SHP77 treated with DMSO at 0.1 percent for 48 hours (cell line): ENCODE measurements at places on chromosomes 12 and 14.

- DNase-seq = no peak
These were observed 13.9 kb upstream of the TNFRSF1A start for GRCh38 chr12:6355491-6356373.

GRCh38 chr12:81021131-81021748 lies 56.6 kb upstream of the ACSS3 start:
- no peak for DNase-seq

GRCh38 chr14:87805315-87805723 lies 187.7 kb downstream of the GALC start:
- DNase-seq = no peak

- no peak for DNase-seq
These were observed 116.8 kb upstream of the PRICKLE1 start for GRCh38 chr12:42706321-42706720.

- no peak for DNase-seq
These were observed 49.5 kb upstream of the GNPNAT1 start for GRCh38 chr14:52840877-52841276.

GRCh38 chr12:99332936-99333591 lies 314.5 kb upstream of the GARIN6 start:
- no peak for DNase-seq

DNA sequence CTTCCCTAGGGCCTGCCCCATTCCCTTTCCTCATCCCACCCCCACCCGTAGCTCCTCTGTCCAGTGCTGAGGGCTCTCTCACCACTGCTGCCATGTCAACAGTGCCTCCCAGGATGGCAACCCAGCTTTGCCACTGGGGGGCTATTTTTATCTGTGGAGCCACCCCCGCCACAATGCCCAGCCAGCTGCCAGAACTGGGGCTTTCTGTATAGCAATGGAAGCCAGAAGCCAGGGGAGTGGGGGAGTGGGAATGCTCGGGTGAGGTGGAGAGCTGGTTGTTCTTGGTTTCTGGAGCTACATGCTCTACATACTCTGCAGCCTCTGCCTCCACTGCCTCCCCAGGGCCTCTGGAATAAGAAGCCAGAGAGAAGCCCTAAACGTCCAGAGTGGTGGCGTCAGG lies 8.9 kb downstream of the PDE1B start:
- no peak for DNase-seq

GRCh38 chr14:38207377-38207735 lies 348 bp upstream of the SSTR1 start:
- DNase-seq = no peak

DNA sequence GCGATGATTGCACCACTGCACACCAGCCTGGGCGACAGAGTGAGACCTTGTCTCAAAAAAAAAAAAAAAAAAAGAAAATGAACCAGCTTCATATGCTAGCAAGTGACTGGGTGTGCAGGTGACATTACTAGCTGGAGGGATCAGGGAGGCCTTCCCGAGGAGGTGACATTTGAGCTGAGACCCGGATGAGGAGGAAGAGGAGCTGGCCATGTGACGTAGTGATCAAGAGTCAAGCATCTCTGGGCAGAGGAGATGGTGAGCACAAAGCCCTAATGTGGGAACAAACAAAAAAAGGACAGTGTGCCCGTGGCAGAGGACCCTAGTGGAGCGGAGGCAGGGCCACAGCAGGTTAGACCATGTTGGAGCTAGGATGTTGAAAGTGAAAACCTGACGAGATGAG lies 3.5 kb upstream of the PTPN6 start:
- no peak for DNase-seq

- DNase-seq = no peak
These were observed 111.2 kb downstream of the LRIG3 start for GRCh38 chr12:58809064-58809607.

- DNase-seq = no peak
These were observed 37.0 kb downstream of the CIT start for GRCh38 chr12:119840168-119840567.

GRCh38 chr14:89607453-89607852 lies 190.4 kb upstream of the FOXN3 start:
- DNase-seq = no peak

- no peak for DNase-seq
These were observed 48.3 kb downstream of the STXBP6 start for GRCh38 chr14:25001601-25002000.

GRCh38 chr12:131132118-131132892 lies 178.6 kb downstream of the ADGRD1 start:
- no peak for DNase-seq

DNA sequence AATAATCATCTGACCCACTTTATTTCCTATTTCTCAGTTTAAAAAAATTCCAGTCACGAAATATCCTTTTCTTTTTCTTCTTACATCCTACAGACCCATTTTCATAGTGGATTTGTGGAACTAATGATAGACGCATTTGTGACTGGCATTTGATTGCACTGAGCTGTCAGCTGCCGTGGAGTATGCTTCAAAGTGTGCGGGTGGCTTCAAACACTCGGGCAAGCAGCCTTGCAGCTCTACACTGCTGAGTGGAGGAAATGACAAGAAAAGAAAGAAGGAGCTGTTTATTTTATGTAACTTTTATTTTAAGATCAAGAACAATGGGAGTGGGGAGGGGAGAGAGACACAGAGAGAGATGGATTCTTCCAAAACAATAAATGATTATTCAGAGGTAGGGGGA lies 112.8 kb upstream of the NAP1L1 start:
- DNase-seq = no peak

- DNase-seq = no peak
These were observed 176.3 kb upstream of the DIO2 start for GRCh38 chr14:80387563-80387981.

- DNase-seq = no peak
These were observed 687.5 kb upstream of the TMEM132C start for GRCh38 chr12:127579446-127579845.

DNA sequence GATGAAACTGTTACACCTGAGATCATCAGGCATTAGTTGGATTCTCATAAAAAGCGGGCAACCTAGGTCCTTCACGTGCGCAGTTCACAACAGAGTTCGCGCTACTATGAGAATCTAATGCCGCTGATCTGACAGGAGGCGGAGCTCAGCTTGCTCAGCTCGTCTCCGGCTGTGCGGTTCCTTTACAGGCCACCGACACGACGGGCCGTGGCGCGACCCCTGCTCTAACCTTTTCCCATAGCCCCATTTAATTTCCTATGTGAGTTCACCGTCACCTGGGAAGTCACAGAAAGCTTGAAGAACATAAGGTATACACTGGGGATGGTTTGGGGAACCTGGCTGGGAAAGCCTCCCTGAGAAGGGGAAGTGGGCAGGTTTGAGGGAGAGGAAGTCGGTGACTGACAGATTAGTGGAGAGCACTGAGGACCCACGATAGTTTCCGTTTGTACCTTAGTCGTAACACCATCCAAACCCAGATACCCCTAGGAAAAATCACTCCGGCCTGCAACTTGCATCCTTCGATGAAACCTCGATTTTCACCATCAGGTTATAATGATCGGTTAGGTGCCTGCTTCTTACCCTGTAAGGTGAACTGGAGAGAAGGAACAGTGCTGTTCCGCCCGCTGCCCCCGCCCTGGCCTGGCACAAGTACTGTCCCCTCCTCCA lies 2.8 kb upstream of the AAAS start:
- DNase-seq = no peak

DNA sequence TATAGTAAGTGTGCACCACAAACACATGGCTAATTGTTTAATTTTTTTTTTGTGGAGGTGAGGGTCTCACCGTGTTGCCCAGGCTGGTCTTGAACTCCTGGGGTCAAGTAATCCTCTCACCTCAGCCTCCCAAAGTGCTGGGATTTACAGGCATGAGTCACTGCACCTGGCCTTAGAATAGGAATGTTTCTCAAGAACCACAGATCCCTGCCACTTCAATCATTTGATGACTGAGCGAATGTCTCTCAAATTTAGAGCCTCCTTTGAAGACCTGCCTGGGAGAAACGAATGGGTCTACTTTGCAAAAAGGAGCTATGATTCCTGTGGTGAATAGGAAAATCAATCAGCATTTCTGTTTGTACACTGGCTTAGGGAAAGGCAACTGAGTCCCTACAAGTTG lies 33.5 kb upstream of the CHST11 start:
- no peak for DNase-seq

- peak; percentile 84 for DNase-seq
These were observed 138.5 kb downstream of the KICS2 start for GRCh38 chr12:64083285-64084210.

GRCh38 chr12:121579190-121579791 lies 1.5 kb downstream of the KDM2B start:
- DNase-seq = no peak

DNA sequence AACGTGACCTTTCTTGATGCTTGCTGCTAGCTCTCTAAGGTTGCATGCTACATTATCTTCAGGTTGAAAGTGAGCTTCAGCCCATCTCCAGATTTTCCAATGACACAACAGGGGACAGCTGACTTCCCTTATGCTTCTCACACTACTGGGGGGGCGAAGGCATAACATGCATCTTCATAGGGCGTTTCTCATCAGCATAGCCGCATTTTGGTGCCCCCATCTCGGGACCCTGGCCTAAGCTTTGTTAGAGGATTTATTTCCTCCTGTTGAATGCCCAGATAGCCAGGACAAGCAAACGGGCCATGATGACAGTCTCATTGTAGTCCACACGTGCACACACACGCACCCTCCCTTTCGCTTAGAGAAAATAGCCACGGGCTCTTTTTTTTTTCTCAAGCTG lies 30.7 kb downstream of the SSPN start:
- DNase-seq = no peak

- DNase-seq = no peak
These were observed 6.0 kb downstream of the MED6 start for GRCh38 chr14:70594461-70594860.

DNA sequence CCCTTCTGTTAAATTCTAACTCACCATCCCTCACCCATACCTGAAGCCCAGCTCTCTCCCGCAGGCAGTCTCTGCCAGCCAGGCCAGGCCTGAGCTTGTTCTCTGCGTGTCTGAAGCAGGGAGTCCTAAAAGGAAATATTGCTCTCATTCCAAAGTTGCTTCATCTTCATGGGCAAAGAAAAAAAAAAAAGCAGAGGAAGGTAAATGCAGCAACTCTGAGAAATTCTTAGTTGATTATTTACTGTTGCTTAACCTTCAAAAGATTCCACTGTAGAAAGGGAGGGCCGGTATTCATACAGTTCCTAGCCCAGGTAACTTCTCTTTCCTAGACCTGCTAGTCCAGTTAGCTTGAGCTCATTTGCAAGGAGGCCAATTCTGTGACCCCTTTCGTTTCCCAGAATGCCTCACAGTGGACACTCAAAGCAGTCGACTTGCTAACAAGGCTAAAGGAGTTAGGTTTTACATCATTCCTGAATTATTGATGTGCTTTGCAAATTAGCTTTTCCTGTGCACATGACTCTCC lies 193.5 kb upstream of the EEA1 start:
- no peak for DNase-seq

- DNase-seq = no peak
These were observed 20.5 kb upstream of the MGP start for GRCh38 chr12:14906114-14906513.

- DNase-seq = no peak
These were observed 18.8 kb downstream of the TTC7B start for GRCh38 chr14:90797451-90797850.

GRCh38 chr14:95727056-95727700 lies 13.3 kb upstream of the TCL1A start:
- DNase-seq = no peak

- DNase-seq = no peak
These were observed 27.8 kb upstream of the GLIPR1 start for GRCh38 chr12:75452675-75453330.

- DNase-seq = no peak
These were observed 130.9 kb upstream of the PLEKHA5 start for GRCh38 chr12:18998343-18999261.

DNA sequence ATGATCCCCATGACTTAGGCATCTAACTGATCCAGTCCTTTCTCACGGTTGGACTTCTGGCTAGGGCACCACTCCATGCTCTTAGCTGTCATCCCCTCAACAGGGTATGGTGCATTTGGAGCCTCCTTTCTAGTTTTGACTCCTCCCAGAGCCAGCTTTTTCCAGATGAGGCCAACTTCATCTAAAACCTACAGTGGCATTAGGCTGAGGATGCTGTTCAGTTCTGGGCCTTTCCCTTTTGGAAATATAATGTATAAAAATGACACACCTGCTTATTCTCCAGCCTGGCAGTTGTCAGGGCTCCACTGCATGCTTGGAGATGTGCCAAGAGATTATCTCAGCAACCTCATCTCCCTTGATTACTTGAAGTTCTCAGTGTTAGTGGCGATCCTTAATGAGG lies 239.7 kb downstream of the EMP1 start:
- DNase-seq = no peak

DNA sequence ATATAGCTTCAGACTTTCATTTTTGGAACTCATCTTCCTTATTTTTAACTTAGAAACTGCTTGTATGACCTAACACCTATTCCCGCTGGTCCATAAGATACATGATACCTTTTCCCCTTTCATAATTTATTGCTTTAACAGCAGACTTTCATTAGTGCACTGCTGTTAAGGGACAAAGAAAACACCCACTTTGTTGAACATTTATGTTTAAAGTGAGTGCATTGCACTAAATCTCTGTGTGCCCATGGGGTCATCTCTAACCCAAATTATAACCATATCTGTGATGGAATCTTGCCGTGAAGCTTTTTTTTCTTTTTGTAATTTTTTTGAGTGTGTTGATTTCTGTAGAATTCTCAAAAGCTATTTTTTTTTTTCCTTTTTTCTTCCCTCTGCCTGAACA lies 261.8 kb downstream of the TMTC2 start:
- DNase-seq = no peak

DNA sequence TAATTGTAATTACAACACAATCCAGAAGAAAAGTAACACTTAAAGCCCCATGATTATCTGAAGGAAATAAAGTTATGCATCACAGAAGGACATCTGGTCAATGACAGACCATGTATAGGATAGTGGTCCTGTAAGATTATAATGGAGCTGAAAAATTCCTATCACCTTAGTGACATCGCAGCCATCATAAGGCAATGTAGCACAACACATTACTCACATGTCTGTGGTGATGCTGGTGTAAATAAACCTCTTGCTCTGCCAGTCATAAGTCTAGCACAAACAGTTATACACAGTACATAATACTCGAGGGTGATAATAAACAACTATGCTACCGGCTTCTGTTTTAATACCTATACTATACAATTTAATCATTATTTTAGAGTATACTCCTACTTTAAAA lies 11.2 kb downstream of the ATG2B start:
- DNase-seq = no peak

DNA sequence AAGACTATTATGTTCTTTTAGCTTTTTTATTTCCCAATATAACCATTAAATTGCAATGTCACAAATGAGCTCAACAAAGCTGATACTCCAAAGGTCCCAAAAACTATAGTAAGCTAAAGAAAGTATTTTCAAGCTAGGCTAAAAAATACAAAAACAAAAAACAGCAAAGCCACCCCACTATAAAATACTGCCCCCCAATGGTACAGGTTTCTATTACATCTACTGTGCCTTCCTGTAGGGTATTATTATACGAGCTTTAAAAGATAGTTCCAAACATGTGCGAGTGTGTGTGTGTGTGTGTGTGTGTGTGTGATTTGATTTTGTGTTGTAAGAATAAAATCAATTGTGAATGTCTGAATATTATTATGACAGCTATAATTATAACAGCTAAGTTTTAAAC lies 1.1 kb downstream of the IFNG start:
- DNase-seq = no peak
